Thyroid gland (tissue), 4 donors: ENCODE measurements at places on chromosomes 1 and 21. TPM values are rescaled to one million over a fixed set of nuclear protein-coding genes. Genes with fewer than 3 reads are reported as not detected.
A peak's percentile ranks its signal among the peaks of the same experiment; 100 is the strongest.

Gene RGS8
- total RNA-seq = 5.9 TPM

Gene ROR1
- total RNA-seq = 0.73 TPM

Gene ARV1
- total RNA-seq = 35.7 TPM

Gene CELA2A
- not detected for total RNA-seq

Gene ASCL5
- total RNA-seq = not detected

DNA sequence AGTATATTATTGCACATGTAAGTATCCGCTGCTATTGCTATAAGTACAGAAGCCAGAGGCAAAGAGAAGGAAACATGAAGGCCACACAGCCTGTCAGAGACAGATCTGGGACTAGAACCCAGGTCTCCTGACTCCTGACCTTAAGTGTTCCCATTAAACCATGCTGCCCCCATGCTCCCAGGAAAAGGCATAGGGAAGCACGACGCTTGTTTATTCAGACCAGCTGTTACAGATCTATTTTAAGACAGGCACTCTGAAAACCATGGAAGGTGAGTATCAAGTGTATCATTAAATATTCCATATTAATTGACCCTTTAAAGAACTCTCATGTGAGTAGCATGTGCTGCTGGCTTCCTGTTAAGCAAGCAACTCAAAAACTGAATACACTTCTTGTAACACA is 11.4 kb downstream of the VAV3 start:
- H3K4me1 ChIP-seq = no peaks in the 10 kb centered on the region
- peak overlapping the region; percentile 31 for H3K27ac ChIP-seq
- no peak for DNase-seq
- H3K36me3 ChIP-seq = no peaks in the 10 kb centered on the region
- H3K27me3 ChIP-seq = no peaks in the 10 kb centered on the region

DNA sequence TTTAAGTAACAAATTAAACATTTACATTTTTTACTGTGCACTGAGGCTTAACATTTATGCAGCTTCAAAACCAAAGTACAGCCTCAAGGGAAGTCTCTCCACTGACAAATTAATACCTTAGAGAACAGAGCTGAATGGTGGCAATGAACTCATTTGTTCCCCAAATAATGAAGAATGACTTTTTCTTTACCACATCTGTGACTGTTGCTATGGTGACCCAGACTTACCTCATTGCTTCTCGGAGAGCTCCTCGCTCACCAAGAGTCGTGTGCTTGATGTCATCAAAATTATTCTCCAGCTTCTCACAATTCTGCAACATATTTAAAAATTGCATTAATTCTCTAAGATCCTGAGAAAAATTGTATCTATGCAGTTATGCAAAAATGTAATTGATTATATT is 92.9 kb downstream of the DPYD start:
- no peaks in the 10 kb centered on the region for H3K4me1 ChIP-seq
- no peaks in the 10 kb centered on the region for H3K27me3 ChIP-seq
- no peak for DNase-seq
- no peak overlapping the region for H3K4me3 ChIP-seq
- H3K36me3 ChIP-seq = no peaks in the 10 kb centered on the region
- no peak overlapping the region for H3K27ac ChIP-seq

DNA sequence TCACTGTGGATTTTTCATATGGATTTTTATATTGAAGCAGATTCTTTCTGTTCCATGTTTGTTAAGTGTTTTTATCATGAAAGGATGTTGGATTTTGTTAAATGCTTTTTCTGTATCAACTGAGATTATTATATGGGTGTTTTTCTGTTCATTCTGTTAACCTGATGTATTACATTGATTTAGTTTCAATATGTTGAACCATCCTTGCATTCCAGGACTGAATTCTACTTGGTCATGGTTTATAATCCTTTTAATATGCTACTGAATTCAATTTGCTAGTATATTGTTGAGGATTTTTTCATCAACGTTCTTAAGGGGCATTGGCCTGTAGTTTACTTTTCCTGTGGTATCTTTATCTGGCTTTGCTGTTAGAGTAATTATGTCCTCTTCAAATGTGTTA is 55.8 kb downstream of the CCDC30 start:
- H3K36me3 ChIP-seq = no peaks in the 10 kb centered on the region
- H3K4me3 ChIP-seq = no peak overlapping the region
- no peaks in the 10 kb centered on the region for H3K27me3 ChIP-seq
- H3K4me1 ChIP-seq = no peaks in the 10 kb centered on the region

DNA sequence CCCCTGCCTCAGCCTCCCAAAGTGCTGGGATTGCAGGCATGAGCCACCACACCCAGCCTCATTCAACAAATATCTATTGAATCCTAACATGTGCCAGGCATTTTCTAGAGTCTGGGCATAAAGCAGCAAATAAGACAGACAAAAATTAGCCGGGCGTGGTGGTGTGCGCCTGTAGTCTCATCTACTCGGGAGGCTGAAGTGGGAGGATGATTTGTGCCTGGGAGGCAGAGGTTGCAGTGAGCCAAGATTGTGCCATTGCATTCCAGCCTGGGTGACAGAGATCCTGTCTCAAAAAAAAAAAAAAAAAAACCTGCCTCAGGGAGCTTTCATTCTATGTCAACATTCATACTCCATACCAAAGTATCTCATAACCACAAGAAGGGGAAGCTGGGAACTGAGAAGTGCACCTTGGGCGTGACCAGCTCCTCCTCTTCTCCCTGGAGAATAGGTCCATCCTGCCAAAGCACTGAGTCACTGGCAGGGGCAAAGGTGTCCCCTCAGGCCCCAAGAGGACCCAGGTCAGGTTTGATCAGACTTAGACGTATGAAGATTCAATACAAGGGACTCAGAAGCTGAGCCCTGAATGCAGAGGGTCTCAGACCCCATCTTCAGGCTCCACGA is 36.8 kb upstream of the PPP1R15B start:
- no peaks in the 10 kb centered on the region for H3K27me3 ChIP-seq
- H3K4me3 ChIP-seq = no peak overlapping the region
- peaks cover 13% of the 10 kb centered on the region for H3K36me3 ChIP-seq
- H3K4me1 ChIP-seq = no peaks in the 10 kb centered on the region
- DNase-seq = no peak

GRCh38 chr1:64356636-64357256 is 113.2 kb upstream of the CACHD1 start:
- DNase-seq = no peak
- no peak overlapping the region for H3K27ac ChIP-seq

DNA sequence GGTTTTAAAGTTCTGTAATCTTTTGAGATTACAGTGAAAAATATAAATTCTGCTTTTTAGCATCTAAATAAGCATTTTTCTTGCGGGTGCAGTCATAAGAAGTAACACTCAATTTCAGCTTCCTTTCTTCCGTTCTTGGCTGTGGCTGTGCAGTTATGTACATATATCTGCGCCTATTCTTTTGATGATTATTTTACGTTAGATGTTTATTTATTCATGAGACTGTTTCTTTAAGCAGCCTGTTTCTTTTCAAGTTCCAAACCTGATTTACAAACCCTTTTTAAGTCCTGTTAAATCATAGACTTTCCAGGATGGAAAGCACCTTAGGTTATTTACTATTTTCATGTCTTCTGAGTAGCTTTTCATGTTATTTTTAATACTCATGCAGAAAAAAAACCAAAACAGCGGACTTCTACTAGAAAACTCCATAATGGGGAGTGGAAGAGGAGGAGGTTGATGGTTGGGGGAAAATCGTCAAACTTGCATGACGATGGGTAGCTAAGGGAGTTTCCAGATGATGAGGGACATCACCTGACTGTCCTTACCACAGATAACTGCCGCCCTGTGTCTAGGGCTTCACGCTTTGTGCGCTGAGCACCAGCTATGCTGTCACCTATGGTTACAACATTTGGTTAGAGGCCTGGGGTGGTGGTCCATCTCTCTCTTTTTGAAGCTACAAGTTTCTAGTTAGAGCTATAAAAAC is 2.6 kb downstream of the PRDM2 start:
- peaks cover 4% of the 10 kb centered on the region for H3K4me1 ChIP-seq
- no peak overlapping the region for H3K27ac ChIP-seq
- H3K36me3 ChIP-seq = no peaks in the 10 kb centered on the region
- H3K4me3 ChIP-seq = no peak overlapping the region
- H3K27me3 ChIP-seq = no peaks in the 10 kb centered on the region

- DNase-seq = no peak
- peaks cover 4% of the 10 kb centered on the region for H3K4me1 ChIP-seq
- H3K36me3 ChIP-seq = no peaks in the 10 kb centered on the region
Observed at GRCh38 chr21:15029077-15029476, 35.7 kb downstream of the NRIP1 start.

- DNase-seq = no peak
- no peaks in the 10 kb centered on the region for H3K36me3 ChIP-seq
- H3K4me3 ChIP-seq = no peak overlapping the region
- peaks cover 27% of the 10 kb centered on the region for H3K4me1 ChIP-seq
- H3K27ac ChIP-seq = peak overlapping the region; percentile 19
- no peaks in the 10 kb centered on the region for H3K27me3 ChIP-seq
Observed at GRCh38 chr1:99659755-99660210, 13.9 kb downstream of the PALMD start.

DNA sequence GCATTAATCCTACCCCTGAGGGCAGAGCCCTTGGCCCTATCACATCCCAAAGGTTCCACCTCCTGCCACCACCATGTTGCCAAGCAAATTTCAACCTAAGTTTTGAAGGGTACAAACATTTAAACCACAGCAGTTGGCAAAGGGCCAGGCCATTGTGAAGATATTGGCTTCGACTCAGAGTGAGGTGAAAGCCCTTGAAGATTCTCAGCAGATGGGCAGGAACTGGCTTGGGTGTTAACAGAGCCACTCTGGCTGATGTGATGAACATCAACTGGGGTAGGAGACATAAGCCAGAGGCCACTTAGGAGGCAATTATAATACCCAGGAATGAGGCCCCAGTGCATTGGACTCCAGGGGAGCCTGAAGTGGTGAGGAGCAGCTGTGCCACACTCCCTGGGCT is 207.7 kb upstream of the KAZN start:
- H3K27ac ChIP-seq = no peak overlapping the region
- H3K4me3 ChIP-seq = no peak overlapping the region
- peaks cover 19% of the 10 kb centered on the region for H3K4me1 ChIP-seq

- no peaks in the 10 kb centered on the region for H3K4me1 ChIP-seq
- no peak for DNase-seq
- H3K27me3 ChIP-seq = no peaks in the 10 kb centered on the region
- H3K4me3 ChIP-seq = no peak overlapping the region
Observed at GRCh38 chr1:53559854-53560580, 100.8 kb downstream of the DMRTB1 start.

DNA sequence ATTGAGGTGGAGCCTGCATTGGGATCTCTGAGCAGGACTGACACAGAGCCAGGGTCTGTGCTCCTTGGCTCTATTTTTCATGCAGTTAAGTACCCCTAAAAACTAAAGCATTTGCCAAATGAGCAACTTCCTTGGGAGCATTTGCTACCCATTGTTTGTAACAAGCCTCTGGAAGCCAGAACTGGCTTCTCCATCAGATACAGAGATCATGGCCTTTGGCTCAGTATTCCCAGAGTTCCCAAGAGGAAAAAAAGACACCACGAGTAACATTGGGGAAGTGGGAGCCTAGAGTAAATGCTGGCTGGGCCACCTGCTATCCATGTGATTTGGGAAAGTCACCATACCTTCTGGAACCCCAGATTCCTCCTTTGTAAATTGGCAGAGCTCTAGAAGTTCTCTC is 44.8 kb downstream of the OPTC start:
- H3K4me1 ChIP-seq = no peaks in the 10 kb centered on the region
- no peaks in the 10 kb centered on the region for H3K27me3 ChIP-seq
- H3K36me3 ChIP-seq = no peaks in the 10 kb centered on the region
- H3K27ac ChIP-seq = no peak overlapping the region

- no peak for DNase-seq
- no peaks in the 10 kb centered on the region for H3K27me3 ChIP-seq
- H3K36me3 ChIP-seq = no peaks in the 10 kb centered on the region
- H3K27ac ChIP-seq = no peak overlapping the region
- H3K4me3 ChIP-seq = no peak overlapping the region
- no peaks in the 10 kb centered on the region for H3K4me1 ChIP-seq
Observed at GRCh38 chr1:7425771-7426170, 345.3 kb upstream of the VAMP3 start.

- no peak overlapping the region for H3K4me3 ChIP-seq
- peaks cover 10% of the 10 kb centered on the region for H3K4me1 ChIP-seq
- peak; percentile 56 for DNase-seq
- no peaks in the 10 kb centered on the region for H3K36me3 ChIP-seq
Observed at GRCh38 chr1:58162952-58163550, 383.5 kb downstream of the OMA1 start.

- no peak overlapping the region for H3K27ac ChIP-seq
- peaks cover 4% of the 10 kb centered on the region for H3K4me1 ChIP-seq
- DNase-seq = no peak
- H3K36me3 ChIP-seq = peaks cover 84% of the 10 kb centered on the region
- H3K4me3 ChIP-seq = no peak overlapping the region
Observed at GRCh38 chr1:119920104-119920968, 24.0 kb upstream of the ADAM30 start.

DNA sequence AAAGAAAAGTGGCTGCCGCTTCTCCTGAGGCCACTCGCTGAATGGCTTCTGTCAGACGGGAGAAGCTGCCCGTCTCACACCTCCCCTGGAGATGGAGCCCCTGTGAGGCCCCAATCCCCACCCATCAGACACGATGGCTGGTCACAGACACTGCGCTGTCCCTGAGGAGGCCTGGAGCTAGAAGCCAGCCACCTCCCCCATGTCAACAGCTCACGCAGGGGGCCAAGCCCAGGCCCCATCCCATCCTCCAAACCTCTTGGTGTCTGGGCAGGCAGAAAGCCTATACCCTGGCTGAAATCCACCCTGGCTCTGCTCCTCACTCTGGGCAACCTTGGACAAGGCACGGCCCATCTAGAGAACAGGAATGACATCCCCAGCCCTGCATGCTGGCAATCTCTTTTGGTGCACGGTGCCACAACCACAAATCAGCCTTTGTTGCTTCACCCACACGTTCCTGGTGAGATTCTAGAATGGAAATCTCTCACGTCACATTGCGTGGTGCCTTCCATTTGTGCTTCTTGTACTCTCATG is 273.9 kb upstream of the VAMP3 start:
- no peaks in the 10 kb centered on the region for H3K27me3 ChIP-seq
- DNase-seq = no peak
- H3K4me3 ChIP-seq = no peak overlapping the region
- H3K36me3 ChIP-seq = no peaks in the 10 kb centered on the region

- H3K36me3 ChIP-seq = no peaks in the 10 kb centered on the region
- H3K27me3 ChIP-seq = no peaks in the 10 kb centered on the region
- no peaks in the 10 kb centered on the region for H3K4me1 ChIP-seq
- H3K27ac ChIP-seq = no peak overlapping the region
Observed at GRCh38 chr1:194889310-194889709, 1702.9 kb upstream of the B3GALT2 start.

GRCh38 chr1:218898921-218899320 is 274.8 kb upstream of the LYPLAL1 start:
- no peaks in the 10 kb centered on the region for H3K4me1 ChIP-seq
- no peak for DNase-seq
- H3K36me3 ChIP-seq = no peaks in the 10 kb centered on the region
- no peak overlapping the region for H3K4me3 ChIP-seq

GRCh38 chr1:38559446-38560165 is 300.0 kb downstream of the RRAGC start:
- DNase-seq = peak; percentile 80
- peak overlapping the region; percentile 62 for H3K27ac ChIP-seq
- no peaks in the 10 kb centered on the region for H3K27me3 ChIP-seq
- peaks cover 45% of the 10 kb centered on the region for H3K4me1 ChIP-seq
- no peaks in the 10 kb centered on the region for H3K36me3 ChIP-seq

- DNase-seq = no peak
- no peak overlapping the region for H3K4me3 ChIP-seq
- H3K27me3 ChIP-seq = no peaks in the 10 kb centered on the region
- H3K27ac ChIP-seq = no peak overlapping the region
- H3K4me1 ChIP-seq = no peaks in the 10 kb centered on the region
- H3K36me3 ChIP-seq = no peaks in the 10 kb centered on the region
Observed at GRCh38 chr1:53725238-53725689, 13.7 kb downstream of the GLIS1 start.

- H3K4me3 ChIP-seq = peak overlapping the region; percentile 74
- H3K36me3 ChIP-seq = peaks cover 46% of the 10 kb centered on the region
- peak; percentile 13 for DNase-seq
- peak overlapping the region; percentile 91 for H3K27ac ChIP-seq
- H3K4me1 ChIP-seq = peaks cover 7% of the 10 kb centered on the region
Observed at GRCh38 chr1:155910621-155911121, 478 bp downstream of the RIT1 start.
